ENCODE measurements at places on chromosomes 1 and 21.

DNA sequence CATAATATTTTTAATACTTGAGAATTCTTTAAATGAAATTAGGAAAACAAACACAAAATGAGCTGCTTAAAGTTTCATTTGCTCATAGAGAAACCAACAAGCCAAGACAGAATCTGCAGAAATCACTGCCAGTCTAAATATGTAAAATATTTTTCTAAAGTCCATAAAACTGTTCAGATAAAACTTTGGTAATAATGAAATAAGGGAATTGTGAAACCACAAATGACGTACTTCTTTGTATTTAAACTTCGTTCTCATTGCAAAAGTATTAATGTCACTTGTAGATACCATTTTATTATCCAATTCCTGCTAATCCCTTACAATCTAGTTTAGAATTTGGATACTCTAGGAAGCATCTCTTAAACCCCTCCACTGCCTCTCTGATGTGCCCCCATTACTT is 234.5 kb upstream of the NEGR1 start:
- no peak for DNase-seq

DNA sequence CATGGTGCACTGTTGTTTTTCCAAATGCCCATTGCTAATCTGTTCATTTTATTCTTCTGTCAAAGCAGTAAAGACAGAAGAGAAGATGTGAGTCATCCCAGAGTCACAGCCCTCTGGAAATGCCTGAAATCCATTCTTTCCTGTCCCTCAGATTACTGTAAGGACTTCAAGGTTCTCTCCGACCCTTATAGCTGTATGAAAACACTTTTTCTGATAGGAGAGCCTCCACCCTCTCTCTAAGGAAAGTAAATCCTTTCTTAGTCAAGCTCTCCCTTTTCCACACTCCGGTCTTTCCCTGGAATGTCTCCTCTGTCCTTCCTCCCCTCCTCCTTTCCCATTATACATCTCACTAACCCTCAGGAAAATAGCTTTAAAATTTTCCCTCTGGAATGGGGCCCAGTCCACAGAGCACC is 3.5 kb upstream of the PRDX6 start:
- no peak for DNase-seq

DNA sequence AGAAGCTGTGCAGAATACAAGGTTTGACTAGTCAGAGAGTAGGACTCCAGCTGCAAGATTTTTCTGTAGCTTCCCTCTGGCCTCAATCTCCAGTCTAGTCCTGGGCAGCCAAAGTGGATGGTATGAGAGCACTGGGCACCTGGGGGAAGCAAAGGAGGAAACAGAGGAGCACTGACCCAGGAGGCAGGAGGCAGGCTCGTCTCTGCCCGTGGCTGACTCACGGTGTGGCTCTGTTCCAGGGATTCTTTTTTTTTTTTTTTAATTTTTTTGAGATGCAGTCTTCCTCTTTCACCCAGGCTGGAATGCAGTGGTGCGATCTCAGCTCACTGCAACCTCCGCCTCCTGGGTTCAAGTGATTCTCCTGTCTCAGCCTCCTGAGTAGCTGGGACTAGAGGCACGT is 4.1 kb upstream of the NPPB start:
- DNase-seq: no peak

- no peak for DNase-seq
These were observed 38.9 kb downstream of the MARK1 start for GRCh38 chr1:220566869-220567268.

DNA sequence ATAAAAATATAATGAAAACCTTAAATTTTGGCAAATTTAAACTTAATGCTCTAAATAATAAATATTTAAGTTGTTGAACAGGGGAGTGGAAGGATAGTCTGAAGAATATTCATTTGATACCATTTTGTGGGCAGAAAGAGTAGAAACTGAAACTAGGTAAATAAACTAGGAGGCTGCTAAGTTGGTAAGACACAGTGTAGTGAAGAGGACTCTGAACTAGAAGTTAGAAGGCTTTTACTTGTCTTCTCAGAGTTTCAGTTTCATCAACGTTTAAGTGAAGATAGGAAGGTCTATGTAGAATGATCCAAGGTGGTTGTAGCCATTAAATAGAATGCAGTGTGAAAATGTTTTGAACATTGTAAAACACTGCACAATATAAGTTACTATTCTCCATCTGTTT is 516.9 kb downstream of the AMY1C start:
- DNase-seq: no peak

DNA sequence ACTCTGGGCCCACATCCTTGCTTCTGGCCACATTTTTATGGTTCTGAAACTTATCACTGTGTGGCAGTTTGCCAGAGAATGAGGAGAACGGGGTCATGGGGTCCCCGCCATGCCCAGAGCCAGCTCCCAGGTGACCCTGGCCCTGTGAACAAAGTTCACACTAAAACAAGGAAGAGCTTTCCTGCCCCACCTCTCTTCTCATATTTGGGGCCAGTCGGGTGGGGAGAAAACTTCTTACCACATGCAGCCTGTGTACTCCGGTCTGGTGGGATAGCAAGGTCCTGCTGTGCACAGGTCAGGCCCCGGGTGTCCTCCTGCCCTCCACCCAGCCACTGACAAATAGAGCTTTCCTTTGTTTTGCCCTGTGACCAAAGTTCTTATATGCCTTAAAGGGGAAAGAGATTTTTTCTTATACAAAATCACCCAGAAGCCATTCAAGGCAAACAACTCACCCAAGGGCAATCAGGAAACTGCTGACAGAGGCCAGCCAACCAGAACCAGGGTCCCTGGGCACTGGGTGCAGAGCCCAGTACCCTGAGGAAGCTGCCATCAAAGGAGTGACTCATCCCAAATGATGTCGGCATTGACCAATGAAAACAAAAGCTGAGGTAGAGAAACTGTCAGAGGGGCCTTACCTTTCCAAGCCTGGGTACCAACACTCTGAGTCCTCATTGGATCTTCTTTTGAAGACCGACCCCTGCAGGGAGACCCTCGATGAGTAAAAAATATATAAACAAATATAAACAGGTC is 53.6 kb downstream of the OLIG1 start:
- no peak for DNase-seq

DNA sequence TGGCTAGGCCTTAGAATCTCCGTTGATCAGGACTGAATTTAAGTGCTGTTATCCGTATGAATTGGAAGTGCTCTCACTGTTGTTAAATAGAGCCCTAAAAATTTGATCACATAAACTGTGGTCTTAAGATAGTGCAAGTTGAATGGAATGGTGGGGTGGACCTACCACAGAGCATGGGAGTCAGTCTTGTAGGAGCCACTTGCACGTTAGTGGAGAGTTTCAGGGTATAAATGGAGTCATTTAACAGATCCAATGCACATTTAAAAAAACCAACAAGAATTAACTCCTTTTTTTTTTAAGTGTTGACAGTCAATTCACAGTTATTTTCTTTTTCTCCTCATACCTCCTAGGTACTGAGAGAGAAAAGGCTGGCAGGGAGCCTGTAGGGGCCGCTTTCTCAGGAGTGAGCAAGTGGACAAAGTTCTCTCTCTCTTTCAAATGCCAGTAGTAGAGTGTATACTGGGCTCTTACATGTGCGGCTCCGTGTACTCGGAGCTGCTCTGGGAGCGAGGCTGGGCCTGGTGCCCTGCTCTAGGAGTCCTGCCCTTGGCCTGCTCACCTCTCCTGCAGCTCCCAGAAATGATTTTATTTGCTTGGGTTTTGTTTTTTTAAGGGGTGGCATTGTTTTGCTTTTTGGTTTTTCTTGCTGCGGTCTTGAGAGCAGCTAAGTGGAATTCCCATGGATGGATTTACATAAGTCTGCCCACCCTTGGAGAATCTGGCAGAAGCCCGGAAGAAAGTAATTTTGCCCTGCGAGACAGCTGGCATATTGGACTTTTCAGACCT is 91.3 kb downstream of the ATP5PO start:
- DNase-seq: no peak

GRCh38 chr1:202862679-202863560 is 26.0 kb downstream of the RABIF start:
- no peak for DNase-seq

- DNase-seq: no peak
These were observed 4.1 kb downstream of the CRYZ start for GRCh38 chr1:74728736-74729135.

GRCh38 chr1:49971088-49971487 is 52.7 kb downstream of the AGBL4 start:
- DNase-seq: no peak

GRCh38 chr1:2098839-2099785 is 48.9 kb downstream of the PRKCZ start:
- no peak for DNase-seq

DNA sequence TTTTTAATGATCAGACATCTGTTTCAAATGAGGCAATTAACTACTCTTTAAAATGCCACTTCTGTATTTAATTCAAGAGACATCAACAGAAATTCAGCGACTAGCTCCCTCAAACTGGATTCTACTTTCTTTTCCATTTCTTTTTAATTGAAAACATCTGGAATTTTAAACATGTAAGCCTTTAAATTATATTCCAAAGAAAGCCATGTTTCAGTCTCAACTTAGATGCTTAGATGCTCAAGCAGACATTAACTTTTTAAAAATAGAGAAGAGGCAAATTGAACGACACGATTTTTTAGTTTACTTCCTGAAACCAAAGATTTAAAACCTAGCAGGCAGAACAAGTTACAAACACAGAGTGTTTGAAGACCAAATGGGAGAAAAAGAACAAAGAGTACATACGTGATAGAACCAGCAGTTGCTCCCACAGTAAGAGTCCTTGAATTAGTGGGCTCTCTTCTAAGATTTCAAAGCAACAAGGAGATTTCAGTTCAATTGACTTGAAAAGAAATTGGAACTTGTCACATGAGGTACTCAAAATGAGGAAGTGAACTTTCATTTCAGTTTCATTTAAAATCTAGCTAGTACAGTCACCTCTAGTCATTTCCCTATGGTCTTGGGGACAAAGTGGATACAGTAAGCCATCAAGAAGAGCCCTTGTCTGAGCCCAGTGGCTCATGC is at the start of gene CTSS:
Gene CTSS (minus strand): TSS at position 483 of the 681 bp plus-strand sequence. CDS start 1,015 bp downstream, outside the sequence.
- no peak for DNase-seq

DNA sequence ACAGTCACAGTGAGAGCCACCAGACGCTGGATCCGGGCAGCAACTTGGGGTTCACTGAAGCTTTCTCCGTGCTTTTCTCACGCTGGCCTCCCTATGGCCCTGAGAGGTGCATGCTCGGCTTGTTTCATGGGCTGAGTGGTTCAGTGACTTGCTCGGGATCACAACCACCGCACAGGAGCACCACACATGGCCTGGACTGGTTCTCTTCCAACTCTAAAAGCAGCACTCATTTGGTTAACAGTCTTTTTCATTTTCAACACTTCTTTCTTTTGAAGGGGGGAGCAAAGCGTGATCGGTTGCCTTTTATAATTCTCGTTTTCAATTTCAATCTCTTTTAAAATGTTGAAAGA is 26.2 kb downstream of the UBIAD1 start:
- no peak for DNase-seq

DNA sequence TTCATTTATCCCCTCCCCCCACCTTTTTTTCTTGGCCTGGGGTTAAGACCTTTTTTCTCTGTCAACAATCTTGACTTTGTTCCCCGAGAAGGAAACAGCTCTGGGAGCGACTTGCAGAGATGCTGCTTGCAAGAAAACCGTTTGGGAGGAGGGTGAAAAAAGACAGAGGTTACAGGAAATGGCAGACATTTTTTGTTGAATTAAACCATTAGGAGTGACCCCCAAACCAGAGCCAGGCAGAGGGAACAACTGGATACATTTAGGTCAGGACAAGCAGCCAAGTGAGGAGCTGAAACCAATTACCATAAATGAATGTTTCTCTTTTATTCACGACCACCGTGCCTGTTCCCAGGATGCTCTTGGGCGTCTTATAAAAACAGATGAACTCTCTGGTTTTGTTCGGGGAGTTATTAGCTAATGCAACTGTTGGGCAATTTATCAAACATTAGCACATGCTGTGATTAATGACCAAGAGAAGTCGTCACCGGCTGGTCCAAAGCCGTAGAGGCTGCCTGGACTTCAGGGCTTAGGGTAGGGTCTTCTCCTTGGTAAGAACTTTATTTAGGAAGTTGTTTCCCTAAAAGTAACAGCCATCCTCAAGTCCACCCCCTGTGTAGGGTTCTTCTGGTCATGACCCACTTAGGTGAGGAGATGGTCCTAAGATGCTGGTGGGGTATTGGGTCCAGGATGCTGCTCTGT is 141.0 kb downstream of the FOXD2 start:
- DNase-seq: no peak

DNA sequence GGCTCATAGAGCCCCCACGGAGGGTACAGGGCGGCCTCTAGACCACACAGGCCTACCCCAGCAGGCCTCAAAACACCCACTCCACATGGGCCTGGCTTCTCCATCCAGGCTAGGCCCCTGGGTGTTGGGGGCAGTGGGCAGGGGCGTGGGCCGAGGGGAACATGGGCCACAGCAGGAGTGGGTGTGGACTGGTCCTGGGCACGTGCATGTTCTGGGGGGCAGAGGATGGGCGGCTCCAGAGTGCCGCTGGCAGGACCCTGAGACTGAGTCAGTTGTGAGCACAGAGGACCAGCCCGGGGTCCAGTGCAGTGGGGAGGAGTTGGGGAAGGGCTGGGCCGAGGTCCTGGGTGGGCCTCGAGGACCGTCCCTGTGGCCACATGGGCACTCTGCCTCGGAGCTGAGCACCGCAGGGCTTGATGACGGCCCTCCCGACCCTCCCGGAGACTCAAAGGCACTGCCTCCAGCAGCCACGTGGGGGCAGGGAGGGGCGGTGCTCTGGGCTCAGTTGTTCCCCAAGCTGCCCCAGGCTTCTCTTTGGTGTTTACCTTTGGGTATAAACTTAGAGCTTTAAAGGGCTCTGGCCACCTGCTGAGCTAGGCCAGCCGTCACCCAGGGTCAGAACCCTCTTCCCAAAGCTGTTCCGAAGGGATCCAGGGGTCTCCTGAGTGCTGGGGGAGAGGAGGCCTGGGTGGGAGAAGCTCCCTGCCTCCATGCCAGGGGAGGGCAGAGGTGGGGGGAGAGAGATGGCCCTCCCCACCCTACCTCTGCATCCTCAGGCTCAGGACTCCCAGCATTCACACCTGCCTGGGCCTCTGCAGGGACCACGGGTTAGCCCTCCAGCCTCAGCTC is 79.9 kb downstream of the MORN1 start:
- DNase-seq: peak; percentile 72

GRCh38 chr1:151547119-151547899 is 7.2 kb downstream of the TUFT1 start:
- no peak for DNase-seq

DNA sequence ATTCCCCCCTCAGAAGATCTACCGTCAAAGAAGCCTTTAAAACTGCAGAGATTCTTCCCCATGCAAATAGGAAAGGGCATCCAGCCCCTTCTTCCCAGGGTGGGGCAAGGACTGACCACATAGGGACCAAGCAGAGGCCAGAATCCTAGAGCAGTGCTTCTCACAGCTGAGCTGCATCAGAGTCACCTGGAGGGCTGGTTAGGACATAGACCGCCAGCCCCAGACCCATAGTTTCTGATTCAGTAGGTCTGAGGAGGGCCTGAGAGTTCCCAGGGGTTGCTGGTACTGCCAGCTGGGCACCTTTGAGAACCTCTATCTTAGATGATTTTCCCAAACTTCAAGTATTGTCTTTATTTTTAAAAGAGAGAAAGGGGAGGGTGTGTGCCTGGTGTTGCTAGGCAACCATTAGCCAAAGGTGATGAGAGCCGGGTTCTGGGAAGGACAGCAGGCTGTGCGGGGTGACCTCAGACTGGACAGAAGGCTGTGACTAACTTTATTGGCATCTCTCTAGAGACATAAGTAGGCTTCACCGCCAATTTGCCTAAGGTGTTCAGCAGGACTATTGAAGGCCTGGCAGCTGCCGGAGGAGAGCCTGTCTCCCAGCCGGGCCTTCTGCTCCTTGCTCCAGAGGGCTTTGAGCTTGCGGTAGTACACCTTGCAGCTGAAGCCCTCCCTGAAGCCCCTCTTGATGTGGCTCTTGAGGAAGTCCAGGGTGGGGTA is 3.0 kb downstream of the SPATA46 start:
- no peak for DNase-seq

All from stimulated activated naive CD8-positive, alpha-beta T cell treated with anti-CD3 and anti-CD28 coated beads, Interleukin-15, Interleukin-2, amounts not matched to agents 100 U/mL and 50 U/mL, for 24 hours (primary cell).